Left lung (tissue), 14 donors: ENCODE measurements at places on chromosomes 6 and 20. TPM values are rescaled to one million over a fixed set of nuclear protein-coding genes. Genes with fewer than 3 reads are reported as not detected.

DNA sequence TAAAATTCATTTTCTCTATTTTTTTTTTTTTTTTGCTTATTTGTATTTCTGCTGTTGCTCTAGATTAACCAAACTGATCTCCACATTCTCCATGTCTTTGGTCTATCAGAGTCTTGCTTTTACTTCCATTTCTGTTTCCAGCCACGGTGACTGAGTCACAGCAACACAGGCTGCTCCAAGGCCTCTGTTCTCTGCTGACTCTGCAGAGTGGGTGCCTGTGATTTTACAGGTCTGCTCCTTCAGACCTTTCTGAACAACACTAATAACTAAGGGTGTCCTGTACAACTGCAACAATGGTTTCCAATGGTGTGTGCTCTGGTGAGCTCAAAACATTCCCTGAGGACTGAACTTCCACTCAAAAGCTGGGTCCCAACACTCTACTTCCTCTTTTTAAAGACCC is 102.3 kb upstream of the BMP2 start:
- no peak for DNase-seq

- no peak for DNase-seq
Observed at GRCh38 chr6:149114167-149114566, 203.3 kb upstream of the TAB2 start.

PREX1 gene
- polyA plus RNA-seq: 21.2 TPM

GRCh38 chr6:6915219-6915618 is 192.5 kb upstream of the RREB1 start:
- no peak for DNase-seq

DNA sequence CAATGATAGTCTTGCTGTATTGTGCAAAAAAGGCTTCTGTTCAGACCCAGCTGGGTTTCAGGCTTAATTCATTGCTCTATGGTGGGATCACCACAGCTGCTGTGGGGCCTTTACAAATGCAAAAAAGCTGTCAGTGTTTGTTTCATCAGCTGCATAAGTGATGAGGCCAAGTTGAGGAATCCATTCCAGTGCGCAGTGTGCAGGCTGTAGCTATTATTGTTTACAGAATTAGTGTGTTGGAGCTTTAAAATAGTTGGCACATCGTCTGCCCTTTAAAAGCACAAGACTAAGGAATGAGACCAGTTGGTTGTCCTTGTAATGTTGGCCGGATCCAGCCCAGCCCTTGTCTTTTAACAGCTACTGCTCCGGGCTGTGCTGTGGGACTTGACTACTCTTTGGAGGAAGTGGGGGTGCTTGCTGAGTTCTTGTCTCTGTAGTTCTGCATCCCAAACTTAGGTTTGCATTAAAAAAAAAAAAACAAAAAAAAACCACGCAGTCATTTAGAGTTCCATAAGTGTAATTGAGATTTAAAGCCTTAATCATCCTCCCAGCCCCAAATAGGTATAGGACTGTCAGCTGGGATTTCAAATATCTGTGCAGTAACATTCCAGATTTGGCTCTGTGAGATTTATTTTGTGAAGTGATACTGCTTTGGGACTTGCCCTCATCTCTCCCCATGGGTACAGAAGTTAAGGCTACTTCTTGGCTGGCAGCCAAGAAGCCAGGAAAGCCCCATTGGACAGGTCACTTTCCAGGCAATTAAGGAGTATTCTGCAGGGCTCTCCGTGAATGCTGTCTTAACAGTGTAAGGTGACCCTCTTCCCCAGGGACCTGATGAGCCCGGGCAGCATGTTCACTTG is 19.3 kb downstream of the JARID2 start:
- no peak for DNase-seq

RRAGD gene
- polyA plus RNA-seq: 2.4 TPM

ARHGAP40 gene
- 0.49 TPM for polyA plus RNA-seq

DNA sequence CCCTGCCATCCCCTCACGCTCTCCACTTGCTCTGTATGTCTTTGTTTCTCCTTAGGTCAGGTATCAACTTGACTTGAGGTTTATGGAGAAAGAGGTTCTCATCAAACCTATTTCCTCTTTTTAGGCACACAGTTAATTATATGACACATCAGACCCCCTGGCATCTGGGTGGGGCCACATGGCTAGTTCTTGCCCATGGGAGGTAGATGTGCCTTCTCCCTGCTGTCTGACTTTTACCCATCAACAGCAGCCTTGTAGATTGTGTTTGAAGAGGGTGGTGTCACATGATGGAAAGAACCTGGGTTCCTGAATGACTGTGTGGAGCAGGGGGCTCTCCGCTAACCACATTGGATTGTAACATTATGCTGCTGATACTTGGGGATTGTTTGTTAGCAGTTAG is 7.2 kb upstream of the UQCC2 start:
- DNase-seq: no peak

DNA sequence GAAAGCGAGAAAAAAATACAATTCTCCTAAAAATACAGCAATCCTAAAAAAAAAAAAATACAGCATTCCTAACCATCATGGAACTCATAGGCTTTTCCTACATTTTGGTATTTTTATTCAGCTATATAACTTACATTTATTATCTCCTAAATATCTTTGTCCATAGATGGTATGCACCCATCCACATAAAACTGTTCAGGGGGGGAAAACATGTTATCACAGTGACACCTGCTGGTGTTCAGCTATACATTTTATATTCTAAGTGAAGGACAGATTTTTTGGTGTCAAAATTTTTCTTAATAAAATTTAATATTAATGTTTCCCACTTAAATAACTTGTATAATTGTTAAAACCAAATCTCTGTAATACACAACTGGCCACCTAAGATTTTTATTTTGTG is 58.0 kb downstream of the BLOC1S5 start:
- DNase-seq: no peak

PDSS2 gene
- 17.0 TPM for polyA plus RNA-seq

- no peak for DNase-seq
Observed at GRCh38 chr20:7744411-7744810, 195.8 kb downstream of the HAO1 start.

SLC16A10 gene
- polyA plus RNA-seq: 6.6 TPM

GRCh38 chr6:33875141-33875581 is 71.4 kb upstream of the MLN start:
- peak; percentile 18 for DNase-seq

DNA sequence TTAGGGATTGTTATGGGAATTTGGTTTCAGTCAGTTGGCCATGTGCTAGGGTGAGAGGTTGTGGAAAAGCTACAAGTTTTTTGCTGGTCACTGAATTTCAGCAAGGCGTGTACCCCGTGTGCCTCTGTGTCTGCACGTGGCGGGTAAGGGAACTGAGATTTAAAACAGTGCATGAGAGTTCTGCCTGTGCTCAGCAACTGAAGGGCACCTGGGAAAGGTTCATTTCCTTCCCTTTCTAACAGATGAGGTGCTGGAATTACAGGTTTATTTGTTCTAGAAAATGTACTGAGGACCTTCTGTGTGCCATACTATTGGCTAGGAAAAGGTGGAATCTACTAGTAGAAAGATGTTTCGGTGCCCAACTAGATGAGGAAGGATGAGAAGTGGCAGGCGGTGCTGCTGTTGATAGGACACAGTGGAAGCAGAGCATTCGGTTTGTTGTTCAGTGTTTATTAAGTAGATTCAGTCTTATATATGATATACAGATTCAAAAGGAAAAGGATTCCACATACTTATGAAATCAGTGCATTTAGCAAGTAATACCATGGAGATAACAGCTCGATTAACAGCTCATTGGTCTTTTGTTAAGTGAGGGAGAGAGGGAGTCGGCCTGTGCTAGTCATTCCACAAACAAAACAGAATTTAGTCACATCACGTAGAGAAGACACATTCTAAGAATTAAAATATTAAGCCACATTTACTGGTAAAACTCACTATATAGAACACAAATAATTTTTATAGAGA is 84.7 kb downstream of the ASXL1 start:
- no peak for DNase-seq
